Stimulated activated CD8-positive, alpha-beta memory T cell treated with anti-CD3 and anti-CD28 coated beads, Interleukin-15, amount 100 ng/mL, for 24 hours (primary cell): ENCODE measurements at places on chromosomes 3 and 15.

DNA sequence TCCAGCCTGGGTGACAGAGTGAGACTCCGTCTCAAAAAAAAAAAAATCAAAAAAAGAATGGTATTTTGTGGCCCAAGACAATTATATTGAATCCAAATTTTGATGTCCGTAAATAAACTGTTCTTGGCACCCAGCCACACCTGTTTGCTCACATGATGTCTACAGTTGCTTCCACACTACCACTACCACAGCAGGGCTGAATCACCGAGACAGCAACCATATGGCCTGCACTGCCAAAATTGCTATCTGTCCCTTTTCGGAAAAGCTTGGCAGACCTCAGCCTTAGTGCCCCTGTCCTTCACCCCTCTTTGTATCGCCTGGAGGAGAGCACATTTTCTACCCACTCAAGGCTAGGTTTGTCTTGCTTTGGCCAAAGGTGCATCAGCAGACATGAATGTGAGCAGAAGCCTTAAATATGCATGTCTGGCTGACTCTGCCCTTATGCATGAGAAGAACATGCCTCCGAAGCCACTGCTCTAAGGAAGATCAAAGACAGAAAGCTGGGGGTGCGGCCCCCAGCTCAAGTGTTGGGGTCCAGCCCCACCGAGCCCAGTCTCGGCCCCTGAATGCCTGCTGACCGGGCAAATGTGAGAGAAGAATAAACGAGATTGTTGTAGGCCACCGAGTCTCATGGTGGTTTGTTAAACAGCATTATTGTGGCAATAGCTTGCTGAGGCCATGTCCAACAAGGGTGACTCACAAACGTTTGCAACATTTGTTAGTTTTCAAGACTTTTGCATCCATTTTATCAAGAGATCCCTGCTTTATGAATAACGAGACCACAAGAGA is 108.1 kb downstream of the TPRA1 start:
- no peak for DNase-seq

GRCh38 chr3:195270079-195270816 is 711 bp downstream of the XXYLT1 start:
- peak; percentile 13 for DNase-seq

DNA sequence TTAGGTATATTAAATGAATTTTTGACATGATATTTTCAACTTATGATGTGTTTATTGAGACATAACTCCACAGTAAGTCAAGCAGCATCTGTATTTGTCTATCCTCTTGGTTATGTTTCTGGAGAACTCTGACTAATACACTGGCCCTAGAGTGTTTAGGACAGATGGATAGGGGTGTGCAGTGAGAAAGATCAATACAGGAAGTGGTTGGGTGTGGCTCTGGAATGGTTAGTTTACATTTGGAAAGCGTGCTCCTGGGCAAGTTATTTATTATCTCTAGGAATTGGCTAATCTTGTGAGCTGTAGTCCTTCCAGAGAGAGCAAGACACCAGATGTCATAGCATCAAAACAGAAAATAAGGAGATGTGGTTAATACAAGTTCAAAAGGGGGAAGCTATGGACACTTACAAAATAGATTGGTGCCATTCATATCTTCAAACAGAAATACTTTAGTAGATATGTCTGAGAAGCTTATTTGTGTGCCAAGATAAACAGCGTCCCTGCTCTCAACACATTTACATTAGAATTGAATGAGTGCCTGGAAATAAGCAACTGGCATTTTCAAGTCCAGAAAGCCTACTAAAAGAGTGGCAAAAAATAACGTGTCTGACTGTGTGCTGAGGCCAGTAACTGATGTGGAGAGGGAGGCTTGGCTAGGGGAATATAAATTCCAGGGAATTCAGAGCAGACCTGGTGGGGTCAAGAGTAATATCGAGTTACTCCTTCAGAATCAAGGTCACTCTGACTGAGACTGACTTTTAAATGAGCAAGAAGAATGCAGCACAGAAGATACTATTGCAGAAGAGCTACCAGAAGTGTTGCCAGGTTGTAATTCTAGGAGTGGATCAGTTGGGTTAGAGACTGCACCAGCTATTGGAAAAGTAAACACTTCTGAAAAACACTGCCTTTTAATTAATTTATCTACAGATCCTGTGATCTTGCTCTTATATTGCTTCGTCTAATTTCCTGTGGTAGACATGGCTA is 33.4 kb upstream of the PLAAT1 start:
- no peak for DNase-seq

- no peak for DNase-seq
Observed at GRCh38 chr15:64687172-64687571, 88.2 kb downstream of the RBPMS2 start.

- DNase-seq: no peak
Observed at GRCh38 chr3:195573611-195574496, 9.9 kb downstream of the APOD start.

- no peak for DNase-seq
Observed at GRCh38 chr3:149333176-149333859, at the start of gene TM4SF18. TM4SF18 (minus strand) TSS chr3:149333636; CDS start chr3:149333382, 254 bp downstream.

- no peak for DNase-seq
Observed at GRCh38 chr15:95152741-95153140, 921.4 kb downstream of the MCTP2 start.

GRCh38 chr3:123096731-123097130 is 29.9 kb downstream of the PDIA5 start:
- no peak for DNase-seq

GRCh38 chr3:39542588-39542988 is 75.1 kb downstream of the MOBP start:
- no peak for DNase-seq

DNA sequence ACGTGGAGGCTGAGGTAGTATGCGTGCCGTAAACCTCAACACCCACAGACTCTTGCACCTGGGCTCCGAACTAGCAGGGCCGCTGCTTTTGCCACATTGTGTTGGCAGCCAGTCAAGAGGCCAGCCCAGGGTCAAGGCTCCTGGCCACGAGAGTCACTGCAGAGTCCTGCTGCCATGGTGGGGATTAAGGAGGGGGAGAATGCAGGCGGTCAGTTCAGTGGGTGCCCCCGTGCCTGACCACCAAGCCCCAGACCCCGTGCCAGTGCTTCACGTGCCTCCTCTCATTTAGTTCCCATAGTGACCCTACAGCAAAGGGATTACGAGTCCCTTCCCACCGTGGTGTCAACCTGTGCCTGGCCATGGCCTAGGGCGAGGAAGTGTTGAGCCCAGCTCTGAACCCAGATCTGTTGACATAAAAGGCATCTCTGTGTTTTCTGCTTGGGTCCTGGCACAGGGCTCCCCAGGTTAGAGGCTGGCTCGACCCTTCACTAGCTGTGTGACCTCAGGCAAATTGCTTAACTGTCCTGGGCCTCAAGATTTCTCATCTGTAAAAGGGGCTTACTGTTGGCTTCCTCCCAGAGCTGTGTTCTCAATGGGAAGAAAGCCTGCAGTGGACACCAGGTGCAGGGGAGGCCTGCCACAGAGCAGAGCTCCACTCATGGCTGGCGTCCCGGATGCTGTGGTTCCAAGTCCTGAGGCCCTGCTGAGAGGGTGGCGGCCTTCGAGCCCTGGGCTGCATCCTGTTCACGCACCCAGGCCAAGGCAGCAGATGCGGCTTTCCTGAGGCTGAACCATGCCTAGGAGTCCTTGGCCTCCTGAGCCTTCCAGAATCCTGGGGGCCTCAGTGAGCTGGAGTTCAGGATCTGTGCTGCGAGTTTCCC is 32.8 kb downstream of the FBLN2 start:
- DNase-seq: no peak

GRCh38 chr3:12825156-12825555 is 16.2 kb downstream of the RPL32 start:
- no peak for DNase-seq

DNA sequence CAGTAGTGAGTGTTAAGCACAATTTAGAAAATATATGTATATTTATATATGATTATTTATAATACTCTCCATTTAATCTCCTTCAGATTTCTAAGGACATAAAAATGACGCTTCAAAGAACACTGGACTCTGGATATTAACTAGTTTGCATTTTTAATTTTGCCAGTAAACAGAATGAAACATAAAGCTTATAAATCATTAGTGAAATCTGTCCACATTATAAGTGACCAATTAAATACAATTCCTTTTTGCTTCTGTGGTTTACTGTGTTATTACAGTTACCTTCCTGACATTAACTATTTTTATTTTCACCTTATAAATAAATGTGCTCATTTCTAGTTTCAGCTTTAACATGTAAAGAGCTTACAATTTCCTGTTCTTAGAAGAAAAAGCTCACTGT is 1081.1 kb upstream of the EPHA6 start:
- no peak for DNase-seq

GRCh38 chr15:29270169-29270955 is 740 bp upstream of the NSMCE3 start:
- no peak for DNase-seq

- no peak for DNase-seq
Observed at GRCh38 chr3:71127052-71127831, 456.3 kb downstream of the FOXP1 start.

GRCh38 chr3:94225148-94225865 is 162.4 kb downstream of the NSUN3 start:
- no peak for DNase-seq

GRCh38 chr3:77539014-77539413 is 499.1 kb downstream of the ROBO2 start:
- no peak for DNase-seq

GRCh38 chr3:160686955-160687535 is 10.1 kb downstream of the ARL14 start:
- DNase-seq: no peak

DNA sequence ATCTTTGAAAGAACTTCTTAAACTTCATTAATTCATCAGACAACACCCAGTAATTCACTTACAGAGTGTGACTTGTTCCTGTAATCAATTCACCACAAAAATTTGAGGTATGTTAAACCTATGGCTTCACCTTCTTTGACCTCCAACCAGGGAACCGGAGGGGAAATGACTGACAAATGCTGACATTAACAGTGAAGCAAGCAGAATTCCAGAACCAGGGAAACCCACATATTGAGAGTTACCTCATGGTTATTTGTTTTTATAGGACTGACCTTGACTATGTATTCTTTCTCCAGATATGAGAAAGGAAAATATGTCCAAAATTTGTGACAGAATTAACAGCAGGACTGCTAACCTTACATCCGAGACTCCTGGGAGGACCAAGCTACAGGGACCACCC is 2.7 kb downstream of the P3H2 start:
- DNase-seq: no peak

DNA sequence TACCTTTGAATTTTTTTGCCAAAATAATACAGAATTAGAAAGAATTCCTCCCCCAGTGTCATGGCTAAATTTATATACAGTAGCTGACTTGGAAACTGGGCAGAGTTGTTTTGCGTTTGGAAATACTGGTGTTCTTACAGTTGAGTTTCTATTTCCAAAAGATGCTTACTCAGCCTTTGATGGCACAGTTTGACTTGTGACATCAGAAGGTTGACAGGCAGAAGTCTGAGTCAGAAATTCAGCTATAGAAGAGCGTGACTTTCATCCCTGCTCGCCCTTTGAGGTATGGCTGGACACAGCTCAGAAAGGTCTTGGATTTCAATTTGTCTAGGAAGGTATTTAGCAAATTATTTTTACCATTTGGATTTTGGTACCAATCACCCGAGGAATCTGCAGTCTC is 175.8 kb downstream of the VGLL4 start:
- DNase-seq: no peak

GRCh38 chr15:101500865-101501551 is 11.5 kb upstream of the PCSK6 start:
- no peak for DNase-seq

DNA sequence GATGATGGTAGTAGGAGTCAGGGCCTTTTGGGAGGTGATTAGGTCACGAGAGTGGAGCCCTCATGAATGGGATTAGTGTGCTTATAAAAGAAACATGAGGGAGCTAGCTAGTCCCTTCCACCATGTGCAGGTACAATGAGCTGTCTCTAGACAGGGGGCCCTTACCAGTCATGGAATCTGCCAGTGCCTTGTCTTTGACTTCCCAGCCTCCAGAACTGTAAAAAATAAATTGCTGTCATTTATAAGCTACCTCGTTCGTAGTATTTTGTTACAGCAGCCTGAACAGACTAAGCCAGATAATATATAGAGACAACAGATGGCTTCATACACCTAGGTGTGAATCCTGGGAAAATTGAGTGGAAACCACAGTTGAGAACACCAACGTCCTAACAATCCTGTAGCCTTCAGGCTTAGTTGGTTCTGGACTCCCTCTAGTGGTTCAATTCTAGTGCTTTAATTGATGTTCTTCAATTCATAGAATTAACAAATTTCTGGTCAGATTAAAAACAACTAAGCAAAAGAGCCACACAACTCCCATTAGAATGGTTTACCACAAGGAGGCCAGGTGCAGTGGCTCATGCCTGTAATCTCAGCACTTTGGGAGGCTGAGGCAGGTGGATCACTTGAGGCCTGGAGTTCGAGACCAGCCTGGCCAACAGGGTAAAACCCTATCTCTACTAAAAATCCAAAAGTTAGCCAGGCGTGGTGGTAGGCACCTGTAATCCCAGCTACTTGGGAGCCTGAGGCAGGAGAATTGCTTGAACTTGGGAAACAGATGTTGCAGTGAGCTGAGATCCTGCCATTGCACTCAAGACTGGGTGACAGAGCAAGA is 21.3 kb upstream of the GATM start:
- no peak for DNase-seq

DNA sequence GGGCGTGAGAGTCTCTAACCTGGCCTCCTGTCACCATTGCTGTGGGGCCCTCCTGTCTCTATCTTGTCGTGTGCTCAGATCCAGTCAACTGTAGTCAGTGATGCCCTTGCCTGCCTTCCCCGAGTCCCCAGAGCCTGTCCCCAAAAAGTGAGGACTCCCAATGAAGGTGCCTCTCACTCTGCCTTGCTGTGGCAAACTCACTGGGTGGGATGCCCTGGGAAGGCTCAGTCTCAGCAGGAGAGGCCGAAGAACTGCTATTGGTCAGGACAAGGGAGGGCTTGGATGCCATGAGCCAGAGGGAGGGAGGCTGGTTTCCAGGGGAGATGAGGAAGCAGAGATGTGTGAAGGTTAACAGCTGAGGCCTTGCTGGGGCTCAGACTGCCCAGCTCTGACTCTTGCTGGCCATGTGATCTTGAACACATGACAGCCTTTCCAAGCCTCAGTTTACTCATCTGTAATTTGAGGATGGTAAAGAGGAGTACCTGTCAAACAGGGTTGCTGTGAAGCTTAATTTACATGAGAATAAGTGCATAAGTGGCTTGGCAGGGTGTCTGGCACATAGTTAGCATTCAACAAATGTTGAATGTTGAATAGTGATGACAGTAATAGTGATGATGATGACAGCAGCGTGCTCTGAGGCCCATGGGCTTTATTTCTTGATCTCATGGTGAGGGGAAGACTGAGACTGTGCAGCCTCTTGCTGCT is 8.2 kb downstream of the KY start:
- no peak for DNase-seq

- no peak for DNase-seq
Observed at GRCh38 chr3:161388855-161389254, 17.5 kb upstream of the SPTSSB start.

GRCh38 chr3:16072420-16073110 is 101.9 kb upstream of the GALNT15 start:
- no peak for DNase-seq

DNA sequence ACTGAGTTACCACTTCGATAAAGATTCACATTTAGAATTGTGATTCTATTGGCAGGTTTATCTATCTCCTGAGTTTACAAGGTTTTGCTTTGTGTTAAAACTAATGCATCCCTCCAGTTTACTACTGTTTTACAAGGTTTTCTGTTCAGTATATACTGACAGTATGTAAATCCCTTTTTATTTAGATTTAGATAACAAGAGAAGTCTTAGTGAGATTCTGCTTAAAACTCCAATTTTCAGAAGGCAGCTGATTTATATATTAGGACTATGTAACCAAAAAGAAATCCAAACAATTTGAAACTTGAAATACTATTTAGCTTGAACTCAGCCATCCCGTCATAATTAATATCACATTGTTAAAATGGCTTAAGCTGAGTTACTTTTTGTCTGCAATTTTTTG is 619.2 kb downstream of the NAALADL2 start:
- no peak for DNase-seq
